ENCODE measurements at places on chromosomes 4 and X. TPM values are rescaled to one million over a fixed set of nuclear protein-coding genes. Genes with fewer than 3 reads are reported as not detected.

DNA sequence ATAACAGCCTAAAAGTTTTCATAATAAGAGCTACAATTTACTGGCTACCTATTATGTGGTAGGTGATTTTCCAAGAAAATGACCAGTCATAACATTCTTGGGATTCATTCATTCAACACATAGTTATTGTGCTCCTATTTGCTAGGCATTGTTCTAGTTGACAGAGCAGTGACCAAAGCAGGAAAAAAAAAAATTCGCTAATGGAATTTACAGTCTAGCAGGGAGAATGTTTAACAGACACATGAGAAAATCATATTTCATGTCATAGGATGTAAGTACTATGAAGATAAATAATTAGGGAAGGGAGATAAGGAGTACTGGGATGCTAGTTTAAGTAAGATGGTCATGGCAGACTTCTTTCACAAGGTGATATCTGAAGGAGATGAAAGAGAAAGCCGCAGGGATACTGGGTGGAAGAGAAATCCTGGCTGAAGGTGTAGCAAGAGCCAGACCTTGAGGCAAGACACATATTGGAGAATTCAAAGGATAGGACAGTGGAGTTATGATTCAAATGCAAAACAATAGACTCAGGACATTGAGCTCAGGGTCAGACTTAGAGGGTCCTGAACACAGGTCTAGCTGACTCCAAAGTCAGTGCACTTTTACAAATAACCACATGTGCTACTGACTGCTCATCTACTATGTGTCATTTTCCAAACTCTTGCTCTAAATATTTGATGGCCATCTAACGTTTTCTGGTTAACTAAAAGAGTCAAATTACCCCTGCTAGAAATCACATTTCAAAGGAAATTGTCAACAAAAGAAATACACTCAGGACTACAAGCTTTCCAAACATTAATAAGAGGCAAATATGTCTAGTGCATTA lies 20.4 kb downstream of the SPCS3 start:
- no peaks in the 10 kb centered on the region for H3K27me3 ChIP-seq
- H3K27ac ChIP-seq, result no peak overlapping the region

GRCh38 chr4:145048817-145049216 lies 49.2 kb downstream of the ANAPC10 start:
- H3K27ac ChIP-seq, result no peak overlapping the region
- H3K4me1 ChIP-seq, result peaks cover 14% of the 10 kb centered on the region
- H3K4me3 ChIP-seq, result no peak overlapping the region

GRCh38 chr4:56995525-56995924 lies 16.8 kb downstream of the POLR2B start:
- H3K4me1 ChIP-seq, result peaks cover 24% of the 10 kb centered on the region
- no peak for DNase-seq
- no peak overlapping the region for H3K27ac ChIP-seq
- no peaks in the 10 kb centered on the region for H3K27me3 ChIP-seq
- peaks cover 63% of the 10 kb centered on the region for H3K36me3 ChIP-seq
- no peak overlapping the region for H3K4me3 ChIP-seq

CC2D2A gene
- total RNA-seq, result not detected

TENM3 gene
- total RNA-seq, result not detected

- H3K27me3 ChIP-seq, result no peaks in the 10 kb centered on the region
- H3K36me3 ChIP-seq, result peaks cover 47% of the 10 kb centered on the region
- H3K27ac ChIP-seq, result peak overlapping the region; percentile 63
- no peak overlapping the region for H3K4me3 ChIP-seq
- peaks cover 77% of the 10 kb centered on the region for H3K4me1 ChIP-seq
Observed at GRCh38 chr4:88610771-88611170, 18.5 kb downstream of the HERC3 start.

All from activated CD4-positive, alpha-beta T cell treated with anti-CD3 and anti-CD28 coated beads for 36 hours (primary cell).